ENCODE measurements at places on chromosomes 12 and 14. TPM values are rescaled to one million over a fixed set of nuclear protein-coding genes. Genes with fewer than 3 reads are reported as not detected.

DNA sequence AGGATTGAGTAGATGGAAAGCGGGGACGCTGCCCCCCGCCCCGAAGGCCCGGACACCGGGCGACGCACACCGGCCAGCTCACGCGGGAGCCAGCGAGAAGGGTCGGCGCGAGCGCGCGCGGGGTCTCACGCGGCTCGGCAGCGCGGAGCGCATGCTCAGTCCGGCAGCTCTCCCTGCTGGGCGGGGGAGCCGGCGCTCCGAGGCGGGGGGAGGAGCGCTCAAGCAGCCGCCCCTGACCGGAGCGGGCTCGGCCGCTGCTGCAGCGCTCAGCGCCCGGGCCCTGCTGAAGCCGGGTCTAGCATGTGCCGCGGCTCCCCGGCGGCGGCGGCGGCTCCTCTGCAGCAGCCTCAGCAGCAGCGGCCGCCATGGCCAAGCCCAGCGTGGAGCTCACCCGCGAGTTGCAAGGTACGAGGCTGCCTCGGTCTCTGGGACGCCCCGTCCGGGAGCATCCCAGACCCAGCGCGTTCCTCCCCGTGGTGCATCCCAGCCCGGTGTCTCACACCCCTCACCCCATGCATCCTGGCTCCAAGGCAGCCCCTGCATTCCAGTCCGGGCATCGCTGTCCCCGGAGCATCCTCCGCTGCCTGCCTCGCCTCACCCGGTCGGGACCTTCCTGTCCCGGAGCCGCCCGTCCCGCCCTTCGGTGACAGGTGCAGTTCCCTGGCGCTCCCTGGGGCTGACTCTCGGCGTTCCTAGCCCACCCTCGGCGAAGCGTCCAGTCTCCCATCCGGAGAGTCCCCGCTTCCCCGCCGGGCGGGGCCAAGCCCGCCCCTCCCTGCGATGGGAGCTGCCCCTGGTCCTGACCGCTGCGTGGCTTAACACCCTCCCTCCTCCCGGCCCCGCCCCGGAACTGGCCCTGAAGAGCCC lies at the start of gene CARMIL3:
Gene CARMIL3 (plus strand): TSS at position 221 of the 867 bp plus-strand sequence. CDS start 145 bp downstream, at position 366.
- peak; percentile 75 for DNase-seq

DNA sequence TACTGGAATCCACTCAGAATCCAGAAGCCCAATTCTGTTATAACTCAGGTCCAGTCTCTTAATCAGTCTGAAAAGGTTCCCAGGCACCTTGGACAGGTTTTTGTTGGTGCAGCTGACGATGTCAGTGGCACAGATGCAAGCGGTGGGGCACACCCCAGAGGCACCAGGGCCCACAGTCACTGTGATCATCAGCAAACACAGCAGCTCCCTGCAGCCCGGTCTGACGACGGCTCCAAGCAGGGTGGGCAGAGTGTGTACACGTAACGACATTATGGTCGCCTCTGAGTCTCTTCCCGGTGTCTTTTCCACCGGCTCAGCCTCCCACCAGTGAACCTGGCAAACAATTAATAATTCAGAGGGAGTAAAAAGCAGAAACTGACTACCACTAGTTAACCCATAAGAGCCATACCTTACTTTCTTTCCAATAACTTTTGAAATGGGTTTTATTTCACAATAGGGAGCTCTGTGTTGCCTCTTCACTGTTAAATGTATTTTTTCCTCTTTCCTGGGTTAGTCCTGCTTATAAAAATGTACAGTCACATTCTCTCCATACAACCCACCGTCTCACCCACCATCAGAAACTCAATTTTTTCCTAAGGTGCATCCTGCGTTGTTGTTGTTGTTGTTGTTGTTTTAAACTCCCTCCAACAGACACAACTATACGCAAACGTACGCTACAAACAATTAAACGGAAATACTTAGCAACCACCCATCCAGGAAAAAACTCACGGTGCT lies 521 bp upstream of the PCED1B start:
- peak; percentile 43 for DNase-seq

- peak; percentile 85 for DNase-seq
Observed at GRCh38 chr12:54419088-54419887, at the start of gene ITGA5. Gene ITGA5 (minus strand): TSS chr12:54419266. CDS start chr12:54419198, 68 bp downstream.

DNA sequence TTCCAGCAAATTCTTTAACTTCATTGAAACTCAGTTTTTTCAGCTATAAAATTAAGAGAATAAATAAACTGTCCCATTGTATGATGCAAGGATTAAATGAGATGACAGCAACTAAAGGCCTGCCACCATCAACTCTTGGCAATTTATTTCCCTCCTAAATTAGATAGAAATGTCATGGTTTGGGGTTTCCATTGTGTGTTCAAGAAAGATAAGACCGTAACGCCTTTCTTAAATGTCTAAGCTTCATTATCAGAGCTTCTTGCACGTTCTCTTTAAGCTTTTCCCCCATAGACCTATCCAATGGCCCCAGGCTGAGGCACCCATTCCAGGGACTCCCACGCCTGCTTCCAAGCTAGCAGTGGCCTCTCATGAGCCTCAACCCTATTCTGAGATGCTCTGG lies 281.9 kb downstream of the CACNA1C start:
- DNase-seq, result no peak

- DNase-seq, result no peak
Observed at GRCh38 chr12:93137656-93138612, 208.8 kb upstream of the EEA1 start.

DNA sequence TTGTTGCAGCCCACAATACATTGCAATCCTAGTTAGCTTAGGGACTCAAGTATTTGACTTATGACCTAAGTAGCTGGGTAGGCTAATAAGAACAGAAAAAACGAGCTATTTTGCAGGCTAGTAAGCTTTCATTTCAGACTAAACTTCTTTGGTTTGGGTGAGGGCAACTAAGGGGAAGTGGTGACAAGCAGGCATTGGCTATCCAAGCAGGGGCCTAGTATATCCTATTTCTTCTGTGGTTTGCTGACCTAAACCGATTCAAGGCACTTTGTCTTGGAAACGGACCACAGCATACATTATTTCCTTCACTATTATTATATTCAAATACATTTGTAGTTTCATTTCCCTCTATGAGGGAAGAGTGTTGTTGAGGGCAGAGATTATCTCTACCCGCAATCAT lies 21.6 kb upstream of the SLC5A8 start:
- no peak for DNase-seq

DNA sequence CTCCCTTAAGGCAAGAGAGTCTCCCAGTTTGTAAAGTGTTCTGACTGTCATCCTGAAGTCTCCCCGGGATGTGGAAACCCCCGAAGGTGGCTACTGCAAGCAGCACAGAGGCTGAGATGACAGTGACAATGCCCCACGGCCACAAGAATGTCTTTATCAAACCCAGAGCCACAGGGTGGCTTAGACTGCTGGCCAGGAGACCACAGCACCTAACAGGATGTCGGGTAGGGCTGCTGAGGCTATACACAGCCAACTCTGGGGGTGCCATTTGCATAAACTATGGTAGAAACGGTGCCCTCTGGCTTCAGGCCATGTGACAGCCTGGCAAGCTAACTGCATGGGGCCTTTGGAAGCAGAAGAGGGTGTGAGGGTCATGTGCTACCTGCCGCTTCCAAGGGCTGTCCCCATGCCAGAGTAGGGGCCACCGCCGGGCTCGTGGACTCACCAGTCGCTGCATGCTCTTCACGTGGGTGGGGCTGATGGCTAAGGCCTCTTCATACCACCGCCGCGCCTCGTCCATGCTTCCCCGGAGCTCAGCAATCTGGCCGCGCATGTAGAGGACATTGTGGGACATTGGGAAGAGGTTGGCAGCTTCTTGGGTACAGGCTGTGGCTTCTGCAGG lies 180.9 kb downstream of the CALM1 start:
- DNase-seq, result no peak

- no peak for DNase-seq
Observed at GRCh38 chr12:95218150-95219133, 835 bp downstream of the VEZT start.

GRCh38 chr14:22200977-22201605 lies 387.9 kb downstream of the DAD1 start:
- no peak for DNase-seq

- DNase-seq, result no peak
Observed at GRCh38 chr12:64673490-64674169, 63.3 kb downstream of the RASSF3 start.

DNA sequence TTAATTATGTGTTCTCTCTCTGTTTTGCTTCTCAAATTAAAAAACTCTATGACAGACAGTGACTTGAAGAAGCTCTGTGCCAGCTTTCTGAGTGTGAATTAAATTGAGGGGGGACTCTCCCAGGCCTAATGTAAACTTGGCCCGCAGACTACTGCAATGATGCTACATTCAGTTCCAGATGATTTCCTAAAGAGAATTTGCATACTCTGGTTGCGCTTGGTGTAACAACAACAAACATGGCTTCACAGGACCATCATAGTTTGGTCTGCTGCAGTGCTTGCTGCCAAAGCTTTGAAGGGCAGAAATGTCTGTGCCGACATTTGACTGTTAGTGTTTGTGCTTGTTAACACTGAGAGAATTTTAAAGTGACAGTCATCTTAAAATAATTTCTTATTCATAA lies 25.0 kb downstream of the CFAP54 start:
- no peak for DNase-seq

GRCh38 chr14:87644689-87645088 lies 348.3 kb downstream of the GALC start:
- DNase-seq, result no peak

- DNase-seq, result no peak
Observed at GRCh38 chr12:92070054-92070863, 75.4 kb downstream of the BTG1 start.

GRCh38 chr14:75636100-75636692 lies 24.5 kb downstream of the ERG28 start:
- DNase-seq, result no peak

Gene MRPL42
- total RNA-seq, result 12.1 TPM

Gene RPS6KA5
- total RNA-seq, result 2.5 TPM

Gene TAS2R19
- total RNA-seq, result 0.76 TPM

Gene DBX2
- not detected for total RNA-seq

Gene TEX52
- total RNA-seq, result not detected

Gene DTD2
- 7.5 TPM for total RNA-seq

Gene EEA1
- total RNA-seq, result 10.7 TPM

Gene HOXC12
- not detected for total RNA-seq

Gene KRT80
- total RNA-seq, result 18.3 TPM

Gene P2RX7
- total RNA-seq, result 1.8 TPM

Gene MYH6
- 0.03 TPM for total RNA-seq

Gene TAS2R9
- total RNA-seq, result not detected

Gene TMEM229B
- total RNA-seq, result 2.2 TPM

Gene AP4S1
- total RNA-seq, result 3.4 TPM

Measured in pancreas (tissue), 10 donors.